Muscle of leg (tissue), 16 donors: ENCODE measurements at places on chromosomes 1 and 21.

- no peaks in the 10 kb centered on the region for H3K27me3 ChIP-seq
- peaks cover 4% of the 10 kb centered on the region for H3K4me1 ChIP-seq
- no peak overlapping the region for H3K4me3 ChIP-seq
These were observed 211.2 kb downstream of the SETD4 start for GRCh38 chr21:35849144-35849543.

GRCh38 chr1:1204425-1204920 lies 1.9 kb downstream of the TNFRSF18 start:
- H3K4me3 ChIP-seq: no peak overlapping the region
- DNase-seq: no peak
- H3K27me3 ChIP-seq: peaks cover 33% of the 10 kb centered on the region
- no peaks in the 10 kb centered on the region for H3K36me3 ChIP-seq

- H3K27ac ChIP-seq: no peak overlapping the region
- no peaks in the 10 kb centered on the region for H3K36me3 ChIP-seq
- no peak overlapping the region for H3K4me3 ChIP-seq
- no peaks in the 10 kb centered on the region for H3K27me3 ChIP-seq
- no peak for DNase-seq
- H3K4me1 ChIP-seq: no peaks in the 10 kb centered on the region
These were observed 92.6 kb upstream of the B3GALT2 start for GRCh38 chr1:193278968-193279367.

DNA sequence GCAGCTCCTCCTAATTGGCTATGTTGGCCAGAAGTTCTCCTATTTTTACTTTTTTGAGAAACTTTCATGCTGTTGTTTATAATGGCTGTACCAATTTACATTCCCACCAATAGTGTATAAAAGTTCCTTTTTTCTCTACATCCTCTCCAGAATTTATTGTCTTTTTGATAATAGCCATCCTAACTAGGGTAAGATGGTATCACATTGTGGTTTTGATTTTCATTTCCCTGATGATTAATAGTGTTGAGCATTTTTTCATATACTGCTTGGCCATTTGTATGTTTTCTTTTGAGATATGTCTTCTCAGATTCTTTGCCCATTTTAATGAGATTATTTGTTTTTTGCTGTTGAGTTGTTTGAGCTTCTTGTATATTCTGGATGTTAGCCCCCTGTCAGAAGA lies 46.8 kb downstream of the NTMT2 start:
- H3K4me1 ChIP-seq: peaks cover 4% of the 10 kb centered on the region
- H3K27me3 ChIP-seq: no peaks in the 10 kb centered on the region
- no peak overlapping the region for H3K4me3 ChIP-seq
- DNase-seq: no peak
- H3K27ac ChIP-seq: no peak overlapping the region

DNA sequence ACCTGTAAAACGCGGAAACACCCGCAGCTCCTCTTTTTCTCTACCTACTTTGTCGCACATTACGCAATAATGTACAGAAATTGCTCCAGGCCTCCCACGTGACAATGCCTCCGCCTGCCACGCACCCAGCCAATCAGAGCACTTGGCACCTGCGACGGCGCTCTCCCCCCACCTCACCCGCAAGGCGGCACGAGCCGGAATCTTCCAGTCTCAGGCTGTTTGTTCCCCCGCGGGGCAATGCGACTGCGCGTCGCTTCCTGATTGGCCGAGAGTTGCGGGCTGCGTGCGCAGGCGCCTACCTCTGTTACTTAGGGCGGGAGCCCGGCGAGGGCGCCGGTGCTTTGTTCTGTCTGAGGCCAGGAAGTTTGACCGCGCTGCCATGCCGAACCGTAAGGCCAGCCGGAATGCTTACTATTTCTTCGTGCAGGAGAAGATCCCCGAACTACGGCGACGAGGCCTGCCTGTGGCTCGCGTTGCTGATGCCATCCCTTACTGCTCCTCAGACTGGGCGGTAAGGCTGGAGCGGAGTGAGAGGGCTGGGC lies at the start of gene MAEL:
MAEL (plus strand) TSS at position 307 of the 542 bp plus-strand sequence; CDS start at position 380, 73 bp downstream.
- no peaks in the 10 kb centered on the region for H3K27me3 ChIP-seq
- no peaks in the 10 kb centered on the region for H3K4me1 ChIP-seq
- H3K4me3 ChIP-seq: no peak within 1 kb of the TSS
- H3K27ac ChIP-seq: no peak within 1 kb of the TSS

DNA sequence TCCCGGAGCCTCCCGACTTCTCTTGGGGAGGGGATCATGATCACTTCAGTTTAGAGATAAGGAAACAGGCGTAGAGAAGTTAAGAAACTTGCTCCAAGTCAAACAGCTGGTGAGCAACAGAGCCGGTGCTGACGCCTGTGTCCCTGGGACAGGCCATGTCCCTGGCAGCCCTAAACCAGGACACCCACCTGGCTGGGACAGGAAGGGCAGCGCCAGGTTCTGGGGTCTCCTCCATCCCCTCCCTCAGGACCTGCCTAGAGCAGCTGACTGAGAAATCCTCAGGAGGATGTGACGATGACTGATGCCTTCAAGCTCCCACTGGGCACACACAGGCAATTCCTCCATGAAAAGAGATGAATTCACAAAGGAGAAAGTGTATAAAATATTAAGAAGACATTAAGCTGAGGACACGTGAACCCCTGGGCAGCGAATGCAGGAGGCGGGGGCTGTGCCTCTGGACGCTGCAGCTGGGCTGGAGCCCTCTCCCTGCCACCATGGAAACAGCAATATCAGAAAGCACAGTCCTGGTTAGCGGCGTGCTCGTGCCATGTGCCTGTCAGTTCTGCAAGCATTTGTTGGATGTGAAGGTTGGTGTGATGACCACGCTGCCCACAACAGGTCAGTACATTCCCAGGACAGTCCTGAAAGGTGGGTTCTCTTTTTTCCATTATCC lies 40.1 kb upstream of the C1orf174 start:
- H3K4me1 ChIP-seq: no peaks in the 10 kb centered on the region
- no peak overlapping the region for H3K4me3 ChIP-seq
- peaks cover 24% of the 10 kb centered on the region for H3K27me3 ChIP-seq

DNA sequence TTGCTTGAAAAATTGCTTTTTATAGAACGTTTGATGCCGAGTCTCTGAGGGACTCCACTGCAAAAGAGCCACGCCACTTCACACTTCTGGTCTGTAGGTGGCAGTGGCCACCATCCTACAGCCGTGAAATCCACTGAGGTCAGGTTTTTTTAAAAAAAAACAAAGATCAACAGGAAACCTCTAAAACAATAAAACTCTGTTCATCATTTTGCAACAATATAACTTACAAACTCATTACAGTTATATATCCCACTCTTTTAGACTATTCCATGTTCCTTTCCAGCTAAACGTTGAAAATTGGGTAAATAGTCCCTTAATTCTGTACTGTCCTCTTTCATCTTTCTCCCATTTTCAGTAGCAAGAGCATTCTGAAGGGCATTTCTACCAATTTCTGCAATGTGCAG lies 64.6 kb upstream of the FMN2 start:
- no peaks in the 10 kb centered on the region for H3K36me3 ChIP-seq
- DNase-seq: peak; percentile 46
- H3K4me1 ChIP-seq: no peaks in the 10 kb centered on the region
- H3K27me3 ChIP-seq: no peaks in the 10 kb centered on the region
- H3K4me3 ChIP-seq: no peak overlapping the region

- H3K36me3 ChIP-seq: no peaks in the 10 kb centered on the region
- peaks cover 9% of the 10 kb centered on the region for H3K4me1 ChIP-seq
- H3K27ac ChIP-seq: no peak overlapping the region
- peak; percentile 41 for DNase-seq
These were observed 407.8 kb downstream of the DUSP10 start for GRCh38 chr1:221334062-221334461.

DNA sequence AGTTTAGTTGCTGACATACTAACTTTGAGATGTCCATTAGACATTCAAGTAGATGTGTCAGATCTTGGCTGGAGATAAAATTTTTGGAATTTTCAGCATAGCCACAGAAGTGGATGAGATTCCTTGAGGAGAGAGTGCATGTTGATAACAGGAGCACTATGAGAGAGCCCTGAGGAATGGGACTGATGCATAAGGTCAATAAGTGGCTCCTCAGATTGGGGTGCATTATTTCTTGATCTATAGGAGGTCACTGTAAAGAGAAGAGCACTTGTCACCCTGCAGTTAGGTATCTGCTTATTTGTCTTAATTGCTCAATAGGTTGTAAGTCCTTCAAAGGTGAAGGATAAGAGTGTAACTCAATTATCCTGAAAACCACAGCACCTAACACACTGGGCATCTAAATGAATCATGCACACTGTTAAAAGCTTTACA lies 52.0 kb upstream of the TACSTD2 start:
- no peak for DNase-seq
- H3K27me3 ChIP-seq: no peaks in the 10 kb centered on the region
- H3K27ac ChIP-seq: no peak overlapping the region
- no peaks in the 10 kb centered on the region for H3K4me1 ChIP-seq

DNA sequence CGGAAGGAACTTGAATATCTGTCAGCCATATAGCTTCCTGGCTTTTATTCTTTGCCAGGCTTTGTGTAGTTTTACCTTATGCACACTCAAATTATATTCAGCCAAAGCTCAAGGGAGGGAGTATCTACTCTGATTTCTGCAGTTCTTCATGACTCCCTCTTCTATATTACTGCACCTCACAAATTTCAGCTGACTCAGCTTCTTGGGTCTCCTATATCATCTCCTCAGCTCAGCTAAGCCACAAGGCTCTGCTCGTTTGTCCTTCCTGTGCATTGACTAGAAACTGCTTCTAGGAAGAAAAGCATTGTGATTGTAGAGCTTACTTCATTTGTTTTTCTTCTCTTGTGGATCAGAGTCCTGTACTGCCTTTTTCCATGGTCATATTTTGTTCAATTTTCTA lies 37.4 kb downstream of the BTBD8 start:
- peak; percentile 3 for DNase-seq
- H3K4me3 ChIP-seq: no peak overlapping the region
- H3K27me3 ChIP-seq: no peaks in the 10 kb centered on the region
- H3K36me3 ChIP-seq: no peaks in the 10 kb centered on the region

GRCh38 chr1:157045250-157046218 lies at the start of gene ARHGEF11:
TSS of gene ARHGEF11 (minus strand) at chr1:157045742. CDS start at chr1:157044330, 1,412 bp downstream.
- peak; percentile 98 for DNase-seq
- peaks cover 28% of the 10 kb centered on the region for H3K4me1 ChIP-seq
- H3K27me3 ChIP-seq: no peaks in the 10 kb centered on the region
- H3K27ac ChIP-seq: peak within 1 kb of the TSS; percentile 88
- H3K4me3 ChIP-seq: peak within 1 kb of the TSS; percentile 71
- no peaks in the 10 kb centered on the region for H3K36me3 ChIP-seq

DNA sequence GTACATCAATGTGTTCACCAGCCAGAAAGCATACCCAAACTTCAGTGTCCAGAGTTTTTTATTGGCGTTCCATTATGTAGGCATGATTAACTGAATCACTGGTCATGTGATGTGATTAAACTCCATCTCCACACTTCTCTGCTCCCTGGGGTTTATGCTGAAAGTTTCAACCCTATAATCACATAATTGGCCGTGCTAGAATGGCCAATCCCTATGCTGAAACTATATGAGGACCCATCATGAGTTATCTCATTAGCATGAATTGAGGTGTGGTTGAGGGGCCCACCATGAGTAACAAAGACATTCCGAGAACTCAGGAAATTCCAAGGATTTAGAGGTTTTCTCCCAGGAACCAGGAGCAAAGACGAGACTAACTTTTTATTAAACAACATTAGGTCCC lies 31.8 kb upstream of the FBXO28 start:
- DNase-seq: no peak
- H3K4me1 ChIP-seq: no peaks in the 10 kb centered on the region
- no peak overlapping the region for H3K4me3 ChIP-seq
- no peaks in the 10 kb centered on the region for H3K36me3 ChIP-seq
- H3K27ac ChIP-seq: no peak overlapping the region

GRCh38 chr1:91883470-91883869 lies 2.5 kb downstream of the TGFBR3 start:
- peaks cover 14% of the 10 kb centered on the region for H3K4me1 ChIP-seq
- H3K4me3 ChIP-seq: peak overlapping the region; percentile 91
- H3K27ac ChIP-seq: peak overlapping the region; percentile 59
- no peaks in the 10 kb centered on the region for H3K36me3 ChIP-seq
- no peaks in the 10 kb centered on the region for H3K27me3 ChIP-seq
- peak; percentile 84 for DNase-seq

- no peaks in the 10 kb centered on the region for H3K36me3 ChIP-seq
- H3K27ac ChIP-seq: no peak overlapping the region
- no peak for DNase-seq
- no peak overlapping the region for H3K4me3 ChIP-seq
- no peaks in the 10 kb centered on the region for H3K4me1 ChIP-seq
These were observed 134.3 kb downstream of the ZP4 start for GRCh38 chr1:237756304-237756967.

- peaks cover 2% of the 10 kb centered on the region for H3K4me1 ChIP-seq
- H3K36me3 ChIP-seq: no peaks in the 10 kb centered on the region
- no peaks in the 10 kb centered on the region for H3K27me3 ChIP-seq
- no peak overlapping the region for H3K4me3 ChIP-seq
- no peak for DNase-seq
These were observed 58.2 kb downstream of the ITSN1 start for GRCh38 chr21:33700491-33700890.

GRCh38 chr1:170970256-170970655 lies 34.9 kb downstream of the MROH9 start:
- no peaks in the 10 kb centered on the region for H3K4me1 ChIP-seq
- no peaks in the 10 kb centered on the region for H3K36me3 ChIP-seq
- H3K27ac ChIP-seq: no peak overlapping the region
- no peak for DNase-seq
- H3K27me3 ChIP-seq: no peaks in the 10 kb centered on the region
- H3K4me3 ChIP-seq: no peak overlapping the region

GRCh38 chr1:73401666-73402065 lies 796.3 kb downstream of the LRRIQ3 start:
- no peak for DNase-seq
- H3K27ac ChIP-seq: no peak overlapping the region
- no peaks in the 10 kb centered on the region for H3K27me3 ChIP-seq
- no peaks in the 10 kb centered on the region for H3K36me3 ChIP-seq
- no peak overlapping the region for H3K4me3 ChIP-seq

GRCh38 chr1:2605509-2606395 lies 19.2 kb downstream of the PRXL2B start:
- H3K27ac ChIP-seq: no peak overlapping the region
- no peak overlapping the region for H3K4me3 ChIP-seq
- no peak for DNase-seq
- H3K4me1 ChIP-seq: peaks cover 20% of the 10 kb centered on the region
- peaks cover 10% of the 10 kb centered on the region for H3K27me3 ChIP-seq
- H3K36me3 ChIP-seq: no peaks in the 10 kb centered on the region

- no peaks in the 10 kb centered on the region for H3K27me3 ChIP-seq
- no peak overlapping the region for H3K27ac ChIP-seq
- no peak overlapping the region for H3K4me3 ChIP-seq
- H3K36me3 ChIP-seq: no peaks in the 10 kb centered on the region
- no peaks in the 10 kb centered on the region for H3K4me1 ChIP-seq
These were observed 434.8 kb downstream of the SETD4 start for GRCh38 chr21:35625576-35625975.

DNA sequence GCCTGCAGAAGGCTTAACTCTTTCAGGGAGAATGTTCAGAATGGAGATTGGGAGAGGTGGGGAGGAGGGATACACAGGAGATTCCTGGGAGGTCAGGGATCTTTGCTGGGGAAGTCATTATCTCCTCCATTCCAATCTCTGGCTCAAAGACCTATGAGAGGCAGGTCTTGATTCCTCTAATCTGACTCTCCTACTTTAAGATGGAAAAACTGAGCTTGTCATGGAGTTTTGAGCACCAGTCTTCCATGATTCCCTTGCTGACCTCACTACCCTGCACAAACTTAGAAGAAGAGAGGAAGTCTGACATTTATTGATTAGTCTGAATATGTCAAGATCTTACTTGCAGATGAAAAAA lies 41.5 kb upstream of the SYNC start:
- H3K36me3 ChIP-seq: peaks cover 5% of the 10 kb centered on the region
- H3K4me1 ChIP-seq: peaks cover 21% of the 10 kb centered on the region
- DNase-seq: no peak
- H3K4me3 ChIP-seq: no peak overlapping the region
- H3K27ac ChIP-seq: no peak overlapping the region

GRCh38 chr1:44012941-44013609 lies 18.2 kb downstream of the SLC6A9 start:
- no peak for DNase-seq
- no peak overlapping the region for H3K27ac ChIP-seq
- H3K4me1 ChIP-seq: peaks cover 8% of the 10 kb centered on the region
- peaks cover 4% of the 10 kb centered on the region for H3K36me3 ChIP-seq
